ENCODE measurements at places on chromosomes 2 and 18.
A peak's percentile ranks its signal among the peaks of the same experiment; 100 is the strongest.

- no peak for DNase-seq
These were observed 31.6 kb upstream of the WDR75 start for GRCh38 chr2:189409647-189410046.

- DNase-seq = peak; percentile 23
These were observed 359 bp downstream of the TGFBRAP1 start for GRCh38 chr2:105329197-105329554.

GRCh38 chr2:233600386-233600785 lies 17.0 kb upstream of the UGT1A8 start:
- no peak for DNase-seq

GRCh38 chr2:152335016-152335725 lies at the start of gene FMNL2:
Gene FMNL2, plus strand, starts transcription at chr2:152335174.
- peak; percentile 83 for DNase-seq

DNA sequence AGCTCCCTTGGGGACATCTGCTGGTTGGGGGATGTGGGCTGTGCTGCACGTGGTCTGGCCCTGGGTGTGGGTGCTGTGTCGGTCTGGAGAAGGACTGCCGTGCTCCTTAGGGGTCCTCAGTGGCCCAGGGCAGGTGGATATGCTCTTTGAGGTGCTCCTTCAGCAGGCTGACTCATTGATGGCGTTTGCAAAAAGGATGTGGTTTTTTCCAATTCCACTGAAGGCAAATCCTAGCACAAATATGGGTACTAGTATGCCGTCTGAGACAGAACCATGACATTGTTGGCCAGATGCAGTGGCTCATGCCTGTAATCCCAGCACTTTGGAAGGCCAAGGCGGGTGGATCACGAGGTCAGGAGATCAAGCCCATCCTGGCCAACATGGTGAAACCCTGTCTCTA lies 3.3 kb downstream of the PPP1R7 start:
- peak; percentile 13 for DNase-seq

GRCh38 chr2:158153270-158154015 lies 51.8 kb downstream of the UPP2 start:
- no peak for DNase-seq

GRCh38 chr2:204312105-204312504 lies 233.2 kb upstream of the PARD3B start:
- no peak for DNase-seq

DNA sequence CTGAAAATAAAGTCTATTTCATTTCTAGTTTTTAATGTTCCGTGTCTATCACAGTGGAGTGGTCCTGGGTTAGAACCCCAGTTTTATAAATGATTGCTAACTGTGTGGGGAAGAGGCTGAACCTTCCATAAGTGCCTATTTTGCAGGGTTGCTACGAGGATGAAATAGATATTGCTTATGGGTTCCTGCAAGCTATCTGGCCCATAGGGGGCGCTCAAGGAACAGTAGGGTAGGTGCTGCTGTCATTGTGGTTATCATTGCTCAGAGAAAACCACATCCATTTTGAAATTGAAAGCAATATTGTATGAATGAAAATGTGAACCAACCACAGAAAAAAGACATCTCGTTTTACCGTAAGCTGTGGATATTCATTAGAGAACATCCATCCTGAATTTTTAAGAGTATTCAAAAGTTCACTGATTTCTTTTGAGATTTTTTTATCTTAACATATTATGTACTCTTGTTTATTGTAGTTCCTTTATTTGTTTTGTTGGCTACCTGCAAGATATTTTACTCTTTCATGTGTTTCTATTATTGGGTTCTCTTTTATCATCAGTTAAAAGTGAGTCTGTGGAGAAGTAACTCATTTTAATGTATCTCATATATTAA lies 261.6 kb downstream of the NAPG start:
- DNase-seq = peak; percentile 80

DNA sequence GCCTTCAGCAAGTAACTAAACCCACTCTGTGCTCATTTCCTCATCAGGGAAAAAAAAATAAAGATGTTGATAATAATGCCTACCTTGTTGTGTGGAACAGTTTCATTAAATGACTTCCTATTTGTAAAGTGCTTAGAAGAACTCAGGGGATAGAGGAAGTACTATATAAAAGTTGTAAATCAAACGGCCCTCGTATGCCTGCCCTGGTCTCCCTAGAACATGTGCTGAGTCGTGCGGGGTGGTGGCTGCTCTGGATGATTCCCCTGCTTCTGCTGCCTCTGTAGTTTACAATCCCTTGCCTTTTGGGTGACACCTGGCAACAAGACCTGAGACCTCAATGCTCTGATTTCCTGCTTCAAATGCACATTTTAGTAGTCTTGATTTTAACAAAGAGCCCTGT lies 170.0 kb downstream of the CERS6 start:
- no peak for DNase-seq

- DNase-seq = no peak
These were observed 4.6 kb downstream of the TTR start for GRCh38 chr18:31596081-31596872.

DNA sequence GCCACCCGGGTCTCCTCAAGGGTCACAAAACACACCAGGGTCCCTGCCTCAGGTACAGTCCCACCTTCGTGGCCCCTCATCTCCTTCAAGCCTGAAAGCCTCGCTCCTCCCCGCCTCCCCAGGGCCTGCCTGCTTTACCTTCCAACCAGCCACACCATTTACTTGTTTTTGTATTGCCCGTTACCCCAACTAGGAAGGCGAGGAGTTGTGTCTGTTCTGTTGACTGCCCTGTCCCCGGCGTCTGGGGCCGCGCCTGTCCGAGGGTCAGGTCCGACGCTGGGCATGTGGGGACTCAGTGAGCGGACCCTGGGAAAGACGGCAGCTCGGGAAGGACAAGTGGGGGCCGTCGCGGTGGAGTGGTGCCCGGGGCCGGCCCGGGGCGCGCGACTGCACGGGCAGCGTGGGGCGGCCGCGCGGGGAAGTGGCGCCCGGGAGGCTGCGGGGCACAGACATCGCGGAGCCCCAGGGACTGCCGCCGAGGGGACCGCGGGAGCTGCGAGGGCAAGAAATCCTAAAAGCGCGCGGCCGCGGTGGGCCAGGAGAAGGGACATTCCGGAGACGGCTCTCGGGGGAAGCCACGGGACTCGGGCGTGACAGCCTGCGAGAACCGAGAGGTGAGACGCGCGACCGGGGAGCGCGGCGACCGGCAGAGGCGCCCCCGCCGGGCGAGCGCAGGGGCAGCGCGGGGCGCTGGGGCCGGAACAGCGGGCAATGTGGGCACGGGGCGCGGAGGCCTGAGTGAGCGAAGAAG lies 797 bp upstream of the GRHL1 start:
- peak; percentile 39 for DNase-seq

GRCh38 chr2:148875387-148876051 lies 492 bp downstream of the KIF5C start:
- DNase-seq = no peak

DNA sequence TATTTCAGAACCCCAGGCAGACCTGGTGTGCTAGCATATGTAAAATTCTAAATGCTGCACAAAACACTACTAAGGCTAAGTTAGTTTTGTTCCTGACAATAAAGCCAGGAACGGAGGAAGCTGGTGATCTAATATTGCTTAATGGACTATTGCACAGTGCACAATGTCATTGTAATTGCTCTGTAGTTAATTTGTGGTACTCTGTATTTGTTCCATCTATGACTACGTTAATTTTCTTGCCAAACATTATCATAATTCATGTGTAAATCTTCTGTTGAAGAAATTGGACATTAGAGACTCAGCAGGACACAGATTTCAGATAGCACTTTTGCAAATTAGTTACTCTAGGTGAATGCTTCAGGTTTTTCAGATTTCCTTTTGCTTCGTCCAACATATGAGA lies 232.3 kb downstream of the RIT2 start:
- DNase-seq = no peak

DNA sequence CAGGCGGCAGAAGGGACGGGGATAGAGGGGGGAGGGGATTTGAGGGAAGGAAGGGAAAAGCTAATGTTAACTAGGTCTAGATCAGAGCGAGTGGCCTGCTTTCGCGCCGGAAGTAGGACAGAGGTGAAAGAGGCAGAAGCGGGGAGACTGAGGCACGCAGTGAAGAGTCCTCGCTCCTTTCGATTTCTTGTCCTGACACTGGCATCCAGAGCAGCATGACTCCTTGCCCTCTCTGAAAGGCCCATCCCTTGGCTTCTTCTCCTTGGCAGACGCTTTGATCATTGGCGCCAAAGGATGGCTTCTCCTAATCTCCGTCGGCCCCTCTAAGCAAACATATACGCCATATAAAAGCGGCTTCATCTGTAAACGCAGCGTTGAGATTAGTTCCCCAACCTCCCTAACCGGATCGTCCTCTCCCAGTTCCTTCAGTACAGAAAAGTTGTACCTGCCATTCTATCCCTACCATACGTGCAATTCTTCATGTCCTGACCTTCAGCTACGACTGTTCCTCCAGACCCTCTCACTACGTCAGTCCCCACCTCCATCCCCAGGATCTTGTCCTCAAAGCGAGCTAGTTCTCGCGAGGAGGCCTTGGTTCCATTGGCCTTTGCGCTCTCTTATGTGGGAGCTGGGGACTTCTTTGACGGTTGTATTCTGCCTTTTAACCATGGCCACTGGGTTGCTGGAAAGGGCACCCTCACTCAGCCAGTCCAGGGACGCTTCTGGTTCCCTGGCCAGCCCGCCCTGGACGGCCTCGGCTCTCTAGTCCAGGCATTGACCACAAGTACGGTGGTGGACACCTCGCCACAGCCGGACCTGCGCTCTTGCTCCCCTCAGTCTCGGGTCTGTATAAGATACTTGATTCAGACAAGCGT lies 857 bp upstream of the NEUROD1 start:
- no peak for DNase-seq

GRCh38 chr2:237966250-237966564 lies 607 bp upstream of the UBE2F start:
- no peak for DNase-seq

DNA sequence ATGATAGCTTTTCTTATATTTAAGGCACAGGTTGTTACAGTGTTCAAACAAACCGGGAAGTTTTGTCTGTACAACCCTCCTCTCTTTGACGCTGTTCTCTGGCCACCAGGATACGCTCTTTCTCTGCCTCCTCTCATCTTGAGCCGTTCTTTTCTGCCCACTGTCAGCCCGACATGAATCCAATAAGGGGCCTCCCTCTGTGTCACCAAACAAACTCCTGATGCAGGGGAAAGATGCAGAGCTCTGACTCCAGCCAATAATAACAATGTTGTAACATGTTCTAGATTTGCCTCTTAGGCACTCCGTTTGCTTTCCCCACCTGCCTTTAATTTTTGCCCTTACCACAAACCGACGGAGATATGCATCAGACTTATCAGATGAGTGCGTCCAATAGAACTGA lies 449.3 kb downstream of the SLC4A3 start:
- DNase-seq = no peak

DNA sequence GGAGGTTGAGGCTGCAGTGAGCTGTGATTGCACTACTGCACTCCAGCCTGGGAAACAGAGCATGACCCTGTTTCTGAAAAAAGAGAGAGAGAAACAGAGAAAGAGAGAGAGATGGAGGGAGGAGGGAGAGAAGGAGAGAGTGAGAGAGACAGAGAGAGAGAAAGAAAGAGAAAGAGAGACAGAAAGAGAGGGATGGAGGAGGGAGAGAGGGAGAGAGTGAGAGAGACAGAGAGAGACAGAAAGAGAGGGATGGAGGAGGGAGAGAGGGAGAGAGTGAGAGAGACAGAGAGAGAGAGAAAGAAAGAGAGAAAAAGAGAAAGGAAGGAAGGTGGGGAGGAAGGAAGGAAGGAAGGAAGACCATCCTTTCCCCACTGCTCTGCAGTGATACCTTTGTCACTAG lies 48.1 kb upstream of the ACKR3 start:
- DNase-seq = no peak

- no peak for DNase-seq
These were observed 22.5 kb upstream of the SPAG16 start for GRCh38 chr2:213261715-213262114.

- no peak for DNase-seq
These were observed 61.9 kb upstream of the CREB1 start for GRCh38 chr2:207467716-207468347.

DNA sequence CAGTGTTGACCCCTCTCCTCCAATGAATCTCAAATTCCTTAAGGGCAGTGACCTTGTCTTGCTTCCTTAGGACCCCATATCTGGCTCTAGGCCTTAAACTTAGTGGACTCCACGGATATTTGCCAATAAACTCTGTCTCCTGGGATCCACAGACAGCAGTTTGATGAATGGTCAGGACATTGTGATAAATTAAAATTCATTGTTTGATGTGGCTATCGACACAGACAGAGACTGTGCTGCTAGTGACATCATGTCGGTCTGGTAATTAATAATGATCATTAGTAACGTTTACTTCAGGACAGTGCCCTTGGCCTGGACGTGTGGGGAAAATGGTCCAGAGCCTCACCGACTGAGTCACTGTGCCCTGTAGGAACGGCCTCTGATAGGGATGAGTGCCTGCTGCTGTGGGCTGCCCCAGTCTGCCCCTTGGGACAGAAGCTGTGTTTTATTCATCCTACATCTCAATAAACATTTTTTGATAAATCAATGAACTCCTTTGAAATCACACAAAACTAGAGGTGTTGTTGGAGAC lies 5.2 kb upstream of the SLC35F6 start:
- peak; percentile 12 for DNase-seq

- DNase-seq = no peak
These were observed 226.1 kb downstream of the DYSF start for GRCh38 chr2:71679491-71679890.

GRCh38 chr18:23682472-23682871 lies 6.8 kb upstream of the LAMA3 start:
- DNase-seq = no peak

DNA sequence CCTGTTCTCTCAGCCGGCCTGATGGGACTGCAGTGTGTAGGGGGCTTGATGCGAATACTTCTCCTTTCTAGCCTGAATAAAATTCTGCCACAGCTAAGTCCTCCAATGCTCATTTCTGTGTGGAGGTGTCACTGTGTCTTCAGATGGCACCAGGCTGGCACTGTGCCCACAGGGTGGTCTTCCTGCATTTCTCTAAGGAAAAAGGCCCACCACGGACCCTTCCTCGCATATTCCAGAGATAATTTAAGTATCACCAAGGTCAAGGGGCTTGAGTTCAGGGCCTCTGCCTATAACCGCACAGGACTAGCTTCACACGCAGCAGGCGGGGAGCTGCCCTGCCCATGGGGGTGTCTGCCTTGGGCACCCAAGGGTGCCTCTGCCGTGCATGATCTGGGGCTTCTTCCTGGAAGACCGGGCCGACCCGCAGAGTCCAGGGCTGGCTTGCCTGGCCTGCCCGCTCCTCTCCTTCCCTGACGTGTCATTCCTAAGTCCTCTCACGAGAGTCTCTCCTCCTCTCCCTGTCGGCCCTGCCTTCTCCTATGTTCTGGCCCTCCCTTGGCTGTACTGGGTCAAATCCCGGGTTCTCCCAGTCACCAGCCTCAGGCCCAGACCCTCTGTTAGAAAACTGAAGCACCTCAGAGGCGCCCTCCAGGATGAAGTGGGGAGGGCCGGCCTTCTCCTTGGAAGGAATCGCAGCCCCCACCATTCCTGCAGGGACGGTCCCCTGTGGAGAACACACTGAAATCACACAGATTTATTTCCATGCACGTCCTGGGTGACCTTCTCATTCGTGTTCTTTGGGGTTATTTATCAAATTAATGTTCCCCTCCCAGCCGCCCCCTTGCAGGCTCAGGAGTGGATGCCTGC lies 48.9 kb upstream of the PXDN start:
- no peak for DNase-seq

All from SW480 (cell line).